WTC11 (cell line): ENCODE measurements at places on chromosomes 16 and 17. TPM values are rescaled to one million over a fixed set of nuclear protein-coding genes. Genes with fewer than 3 reads are reported as not detected.

CCDC200 gene
- not detected in 3 replicates for total RNA-seq

TEDC2 gene
- 51.7 to 61.6 TPM (median 51.9 TPM) in 3 replicates for total RNA-seq

KRT36 gene
- not detected in 3 replicates for total RNA-seq

KRTAP3-2 gene
- total RNA-seq, result not detected in 3 replicates

OR3A3 gene
- total RNA-seq, result not detected in 3 replicates

AARSD1 gene
- 44.3 to 61.5 TPM (median 49.2 TPM) in 3 replicates for total RNA-seq

DNA sequence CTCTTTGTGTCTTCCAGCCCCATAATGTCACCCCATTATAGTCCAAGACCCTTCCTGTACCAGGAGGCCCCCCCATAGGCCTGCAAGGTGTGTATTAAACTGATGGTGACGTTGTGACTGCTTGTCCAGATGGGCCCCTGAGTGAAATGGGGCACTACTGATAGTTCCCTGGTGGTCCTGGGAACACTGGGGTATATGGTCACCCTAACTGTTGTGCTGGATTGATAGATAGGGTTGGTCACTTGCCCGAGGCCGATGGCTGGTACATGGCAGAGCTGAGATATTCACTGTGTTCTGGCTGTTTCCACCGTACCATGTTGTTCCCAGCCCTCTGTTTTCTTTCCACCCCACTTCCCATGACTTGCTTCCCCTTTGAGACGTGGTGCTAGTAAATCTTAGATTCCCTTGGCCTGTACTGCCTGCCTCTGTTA, 4.3 kb downstream of the CNP start:
- peaks cover 21% of the 10 kb centered on the region for H3K36me3 ChIP-seq
- H3K27ac ChIP-seq, result peak overlapping the region; percentile 45
- H3K27me3 ChIP-seq, result no peaks in the 10 kb centered on the region
- no peak for DNase-seq
- H3K4me1 ChIP-seq, result peaks cover 8% of the 10 kb centered on the region

GRCh38 chr17:69535016-69535570, 120.6 kb downstream of the MAP2K6 start:
- no peak overlapping the region for H3K4me3 ChIP-seq
- no peak for DNase-seq
- H3K4me1 ChIP-seq, result peaks cover 24% of the 10 kb centered on the region
- no peaks in the 10 kb centered on the region for H3K27me3 ChIP-seq

DNA sequence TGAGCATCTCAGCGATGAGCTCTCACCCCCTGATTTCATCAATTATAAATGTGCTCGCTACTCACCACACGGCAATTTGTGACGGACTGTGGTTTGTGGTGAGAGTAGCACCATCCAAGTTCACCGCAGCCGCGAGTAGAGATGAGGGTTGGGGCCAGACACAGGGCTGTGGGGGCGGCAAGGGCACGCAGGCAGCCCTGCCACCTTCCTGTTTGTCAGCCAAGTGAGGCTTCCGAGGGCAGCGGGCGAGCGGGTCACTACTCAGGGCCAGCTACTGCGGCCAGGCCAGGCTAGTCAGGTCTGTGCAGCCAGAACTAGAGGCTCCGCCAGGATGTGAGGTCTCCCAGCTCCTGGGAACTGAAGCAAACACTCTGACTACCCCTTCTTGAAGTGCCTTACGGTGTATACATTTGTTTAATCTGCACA, 39.6 kb upstream of the MEOX1 start:
- 0 out of 2 replicates have a peak, but pooled peaks cover 2% of the 10 kb centered on the region for H3K27me3 ChIP-seq
- no peak overlapping the region for H3K27ac ChIP-seq
- no peaks in the 10 kb centered on the region for H3K36me3 ChIP-seq
- peaks cover 14% of the 10 kb centered on the region for H3K4me1 ChIP-seq
- no peak overlapping the region for H3K4me3 ChIP-seq

GRCh38 chr16:54931120-54932014, 702 bp downstream of the IRX5 start:
- peaks cover 48% of the 10 kb centered on the region for H3K4me1 ChIP-seq
- peak overlapping the region; percentile 70 for H3K4me3 ChIP-seq
- H3K27ac ChIP-seq, result no peak overlapping the region
- H3K27me3 ChIP-seq, result peaks cover 89% of the 10 kb centered on the region
- peak; percentile 50 for DNase-seq

DNA sequence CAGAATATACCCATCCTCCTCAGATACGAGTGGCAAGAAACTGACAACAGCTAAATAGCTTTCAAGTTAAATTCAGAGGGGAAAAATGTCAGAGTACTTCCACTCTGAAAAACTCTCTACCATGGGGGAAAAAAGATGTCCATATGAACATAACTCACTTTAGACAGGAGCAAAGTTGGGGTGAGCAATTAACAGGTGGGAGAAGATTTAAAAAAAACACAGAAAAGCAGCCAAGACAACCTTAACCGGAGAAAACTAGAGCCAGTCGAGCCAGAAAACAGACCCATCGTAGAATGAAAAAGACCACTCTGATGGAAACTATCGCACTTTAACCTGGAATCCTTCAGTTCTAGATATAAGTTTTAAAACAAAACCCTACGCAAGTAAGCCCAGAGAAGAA, 833 bp downstream of the TERF2 start:
- H3K27ac ChIP-seq, result peak overlapping the region; percentile 86
- DNase-seq, result no peak
- H3K27me3 ChIP-seq, result no peaks in the 10 kb centered on the region
- H3K36me3 ChIP-seq, result peaks cover 35% of the 10 kb centered on the region

DNA sequence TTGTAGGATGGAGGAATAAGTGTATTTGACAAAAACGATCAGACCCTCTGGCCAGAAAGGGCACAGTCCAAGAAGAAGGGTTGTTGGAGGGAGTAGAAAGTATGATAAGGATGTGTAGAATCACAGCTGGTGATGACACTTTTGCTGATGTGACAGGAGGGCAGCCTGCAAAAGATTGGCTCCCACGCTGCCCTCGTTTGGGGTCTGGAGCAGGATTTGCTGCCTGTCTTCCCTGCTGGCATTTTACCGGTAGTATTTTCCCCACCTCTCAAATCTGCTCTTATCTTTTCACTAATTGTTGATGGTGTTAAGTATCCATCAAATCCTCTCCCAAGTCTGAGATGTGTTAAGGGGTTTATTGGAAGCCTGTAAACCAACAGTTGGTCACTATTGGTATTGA, 208.8 kb downstream of the CCDC182 start:
- H3K27ac ChIP-seq, result no peak overlapping the region
- no peaks in the 10 kb centered on the region for H3K36me3 ChIP-seq
- DNase-seq, result no peak
- H3K4me3 ChIP-seq, result no peak overlapping the region

GRCh38 chr17:75642784-75643642, 9.8 kb downstream of the SMIM5 start:
- no peak overlapping the region for H3K4me3 ChIP-seq
- peaks cover 18% of the 10 kb centered on the region for H3K4me1 ChIP-seq
- no peaks in the 10 kb centered on the region for H3K27me3 ChIP-seq
- H3K27ac ChIP-seq, result peak overlapping the region; percentile 80

- H3K27me3 ChIP-seq, result no peaks in the 10 kb centered on the region
- no peak overlapping the region for H3K27ac ChIP-seq
- no peak overlapping the region for H3K4me3 ChIP-seq
- no peak for DNase-seq
Measured at GRCh38 chr16:26901983-26902382, 164.7 kb upstream of the C16orf82 start.

- H3K36me3 ChIP-seq, result no peaks in the 10 kb centered on the region
- no peaks in the 10 kb centered on the region; the same call in 1 of the 2 replicates for H3K27me3 ChIP-seq
- H3K4me3 ChIP-seq, result no peak overlapping the region
Measured at GRCh38 chr16:10871157-10871991, 5.6 kb upstream of the CIITA start.

- H3K4me3 ChIP-seq, result no peak overlapping the region
- no peaks in the 10 kb centered on the region for H3K27me3 ChIP-seq
- H3K27ac ChIP-seq, result no peak overlapping the region
- peaks cover 62% of the 10 kb centered on the region for H3K4me1 ChIP-seq
Measured at GRCh38 chr16:73545290-73545689, 497.4 kb upstream of the ZFHX3 start.

GRCh38 chr16:4110065-4110464, 6.2 kb downstream of the ADCY9 start:
- H3K4me1 ChIP-seq, result peaks cover 43% of the 10 kb centered on the region
- no peak overlapping the region for H3K4me3 ChIP-seq
- H3K36me3 ChIP-seq, result peaks cover 3% of the 10 kb centered on the region; the same call in 1 of the 2 replicates
- H3K27me3 ChIP-seq, result peaks cover 13% of the 10 kb centered on the region

DNA sequence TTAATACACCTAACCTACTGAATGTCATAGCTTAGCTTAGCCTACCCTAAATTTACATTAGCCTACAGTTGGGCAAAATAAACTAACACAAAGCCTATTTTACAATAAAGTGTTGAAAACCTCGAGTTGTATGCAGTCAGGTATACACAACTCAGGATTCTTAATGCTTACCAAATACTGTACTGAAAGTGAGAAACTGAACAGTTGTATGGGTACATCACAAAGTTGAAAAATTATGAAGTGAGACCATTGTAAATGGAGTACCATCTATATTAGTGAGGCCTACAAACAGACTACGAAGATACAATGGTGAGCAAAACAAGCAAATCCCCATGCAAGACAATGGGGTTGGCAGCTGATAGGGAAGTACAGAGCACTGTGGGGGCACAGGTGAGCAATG, 79.7 kb downstream of the VAT1L start:
- H3K4me1 ChIP-seq, result 0 out of 2 replicates have a peak, but pooled peaks cover 11% of the 10 kb centered on the region
- H3K4me3 ChIP-seq, result no peak overlapping the region
- peaks cover 7% of the 10 kb centered on the region for H3K36me3 ChIP-seq
- no peak for DNase-seq

DNA sequence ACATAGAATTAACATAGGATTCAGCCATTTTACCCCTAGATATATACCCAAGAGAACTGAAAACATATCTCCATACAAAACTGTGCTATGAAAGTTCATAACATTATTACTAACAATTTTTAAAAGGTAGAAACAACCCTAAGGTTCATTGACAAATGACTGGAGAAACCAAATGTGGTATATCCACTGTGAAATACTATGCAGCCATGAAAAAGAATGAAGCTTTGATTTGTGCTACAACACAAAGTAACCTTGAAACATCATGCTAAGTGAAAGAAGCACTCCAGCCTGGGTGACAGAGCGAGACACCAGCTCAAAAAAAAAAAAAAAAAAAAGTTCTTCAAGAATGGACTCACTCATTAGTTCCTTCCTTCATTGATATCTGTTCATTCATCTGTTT, 580 bp downstream of the CD300LD start:
- H3K27ac ChIP-seq, result no peak overlapping the region
- no peak overlapping the region for H3K4me3 ChIP-seq
- H3K36me3 ChIP-seq, result no peaks in the 10 kb centered on the region
- H3K27me3 ChIP-seq, result peaks cover 17% of the 10 kb centered on the region
- no peaks in the 10 kb centered on the region for H3K4me1 ChIP-seq

- peak overlapping the region; percentile 99 for H3K27ac ChIP-seq
- DNase-seq, result no peak
- H3K36me3 ChIP-seq, result peaks cover under 1% of the 10 kb centered on the region; the same call in 1 of the 2 replicates
- H3K4me1 ChIP-seq, result peaks cover 17% of the 10 kb centered on the region
Measured at GRCh38 chr16:4767872-4768548, 1.0 kb upstream of the ZNF500 start.

DNA sequence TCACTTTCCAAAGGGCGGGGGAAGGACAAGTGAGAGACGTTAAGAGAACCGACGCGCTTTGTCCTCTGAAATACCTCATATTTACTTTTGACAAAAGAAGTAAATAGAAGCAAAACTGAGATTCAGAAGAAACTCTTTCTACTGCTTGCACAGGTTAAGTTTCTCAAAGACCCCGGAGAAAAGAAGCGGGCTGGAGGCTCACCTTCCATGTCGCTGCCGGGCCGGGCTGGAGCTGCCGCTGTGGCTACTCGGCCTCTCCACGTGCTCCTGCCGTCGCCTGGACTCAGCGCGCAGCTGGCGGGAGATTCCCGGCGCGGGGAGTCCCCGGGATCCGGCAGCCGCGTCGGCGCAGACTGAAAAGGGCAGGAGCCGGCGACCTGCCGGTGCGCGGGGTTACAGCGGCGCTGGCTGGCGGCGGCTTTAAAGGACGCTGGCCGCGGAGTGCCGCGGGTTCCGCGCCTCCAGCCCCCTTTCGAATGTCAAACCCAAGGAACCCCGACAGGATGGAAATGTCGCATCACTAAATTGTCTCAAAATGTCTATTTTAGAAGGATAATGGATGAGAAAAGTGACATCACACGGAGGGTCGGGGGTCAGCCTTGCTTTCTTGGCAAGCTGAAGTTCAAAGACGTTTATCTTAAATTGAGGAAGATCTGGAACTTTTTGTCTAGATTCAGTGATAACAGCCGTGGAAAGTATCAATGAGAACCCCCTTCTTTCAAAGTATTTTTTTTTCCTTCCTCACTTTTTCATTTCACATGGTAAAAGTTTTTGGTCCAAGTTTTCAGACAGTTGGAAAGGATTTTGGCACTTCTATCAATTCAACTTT, at the start of gene IKZF3:
Gene IKZF3 (minus strand): TSS at position 395 of the 829 bp plus-strand sequence. CDS start 186 bp downstream, at position 209.
- H3K27me3 ChIP-seq, result peaks cover 81% of the 10 kb centered on the region
- peaks cover 3% of the 10 kb centered on the region; the same call in 1 of the 2 replicates for H3K36me3 ChIP-seq
- DNase-seq, result peak; percentile 85
- H3K27ac ChIP-seq, result no peak within 1 kb of the TSS
- H3K4me3 ChIP-seq, result peak within 1 kb of the TSS; percentile 54
- peaks cover 9% of the 10 kb centered on the region for H3K4me1 ChIP-seq

- no peaks in the 10 kb centered on the region for H3K36me3 ChIP-seq
- H3K4me1 ChIP-seq, result peaks cover 13% of the 10 kb centered on the region
- peaks cover 6% of the 10 kb centered on the region for H3K27me3 ChIP-seq
- peak overlapping the region; percentile 92; the same call in 1 of the 2 replicates for H3K27ac ChIP-seq
Measured at GRCh38 chr17:45341533-45342158, 24.8 kb upstream of the MAP3K14 start.

GRCh38 chr17:36731811-36732210, 130.4 kb downstream of the MRM1 start:
- peaks cover 70% of the 10 kb centered on the region for H3K4me1 ChIP-seq

DNA sequence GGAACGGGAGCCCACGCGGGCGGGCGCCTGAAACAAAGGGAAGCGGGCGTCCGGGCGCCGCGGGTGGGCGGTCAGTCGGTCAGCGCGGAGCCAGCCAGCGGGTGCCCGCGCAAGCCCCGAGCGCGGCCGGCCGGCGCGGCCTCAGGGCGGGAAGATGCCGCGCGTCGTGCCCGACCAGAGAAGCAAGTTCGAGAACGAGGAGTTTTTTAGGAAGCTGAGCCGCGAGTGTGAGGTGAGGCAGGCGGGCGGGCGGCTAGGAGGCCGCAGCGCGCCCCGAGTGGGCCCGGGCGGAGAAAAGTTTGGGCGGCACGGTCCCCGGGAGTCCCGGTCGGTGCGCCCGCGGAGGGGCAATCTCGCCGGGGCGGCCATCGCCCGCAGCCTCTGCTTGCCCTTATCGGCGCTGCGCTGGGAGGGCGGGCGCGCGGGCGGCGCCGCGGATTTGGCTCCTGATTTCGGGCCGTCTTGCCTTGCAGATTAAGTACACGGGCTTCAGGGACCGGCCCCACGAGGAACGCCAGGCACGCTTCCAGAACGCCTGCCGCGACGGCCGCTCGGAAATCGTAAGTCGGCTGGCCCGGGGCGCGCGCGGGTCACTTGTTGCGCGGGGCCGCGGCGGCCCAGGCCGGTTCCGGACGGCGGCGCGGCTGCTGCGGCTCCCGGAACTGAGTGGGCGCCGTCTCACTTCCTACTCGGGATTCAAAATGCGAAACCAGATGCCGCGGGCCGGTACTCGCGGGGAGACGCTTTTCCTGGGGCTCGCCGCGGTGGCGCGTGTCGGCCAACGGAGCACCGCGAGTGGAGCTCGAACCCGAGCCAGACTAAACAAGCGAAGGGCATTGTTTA, 526 bp downstream of the CBFB start:
- H3K27me3 ChIP-seq, result peaks cover 10% of the 10 kb centered on the region
- peaks cover 8% of the 10 kb centered on the region; the same call in 1 of the 2 replicates for H3K36me3 ChIP-seq
- DNase-seq, result peak; percentile 35
- H3K27ac ChIP-seq, result no peak overlapping the region

GRCh38 chr16:79269211-79269863, 331.2 kb downstream of the MAF start:
- no peaks in the 10 kb centered on the region for H3K27me3 ChIP-seq
- no peak for DNase-seq
- no peak overlapping the region for H3K4me3 ChIP-seq
- H3K4me1 ChIP-seq, result peaks cover 25% of the 10 kb centered on the region

- DNase-seq, result no peak
- H3K36me3 ChIP-seq, result peaks cover 8% of the 10 kb centered on the region; the same call in 1 of the 2 replicates
- H3K4me1 ChIP-seq, result no peaks in the 10 kb centered on the region
- H3K4me3 ChIP-seq, result no peak overlapping the region
Measured at GRCh38 chr17:12369065-12369464, 296.6 kb upstream of the MYOCD start.
